ENCODE measurements at places on chromosomes 7 and 10.

DNA sequence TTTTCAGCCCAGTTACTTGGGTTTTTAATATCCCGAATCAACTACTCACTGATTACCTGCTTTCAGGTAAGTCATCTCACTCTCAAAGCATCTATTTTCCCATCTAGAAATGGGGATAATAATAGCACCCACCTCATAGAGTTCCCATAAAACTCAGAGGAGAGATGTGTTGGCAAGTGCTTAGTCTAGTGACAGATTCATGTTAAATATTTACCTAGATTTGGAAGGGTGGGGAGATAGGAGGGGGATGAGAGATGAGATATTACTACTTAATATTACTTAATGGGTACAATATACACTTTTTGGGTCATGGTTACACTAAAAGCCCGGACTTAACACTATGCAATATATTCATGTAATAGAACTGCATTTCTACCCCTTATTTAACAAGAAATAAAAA lies 7.0 kb upstream of the A1CF start:
- no peak for DNase-seq

GRCh38 chr7:18288322-18289037 lies 207.1 kb upstream of the HDAC9 start:
- DNase-seq = no peak

- no peak for DNase-seq
Observed at GRCh38 chr7:100949933-100950443, 654 bp downstream of the MUC3A start.

GRCh38 chr10:12482587-12482986 lies 133.2 kb downstream of the CAMK1D start:
- DNase-seq = no peak

- no peak for DNase-seq
Observed at GRCh38 chr10:43355749-43356371, 15.6 kb upstream of the FXYD4 start.

- no peak for DNase-seq
Observed at GRCh38 chr7:136923111-136923667, 54.7 kb downstream of the CHRM2 start.

- DNase-seq = no peak
Observed at GRCh38 chr7:158557441-158557755, 30.2 kb downstream of the PTPRN2 start.

DNA sequence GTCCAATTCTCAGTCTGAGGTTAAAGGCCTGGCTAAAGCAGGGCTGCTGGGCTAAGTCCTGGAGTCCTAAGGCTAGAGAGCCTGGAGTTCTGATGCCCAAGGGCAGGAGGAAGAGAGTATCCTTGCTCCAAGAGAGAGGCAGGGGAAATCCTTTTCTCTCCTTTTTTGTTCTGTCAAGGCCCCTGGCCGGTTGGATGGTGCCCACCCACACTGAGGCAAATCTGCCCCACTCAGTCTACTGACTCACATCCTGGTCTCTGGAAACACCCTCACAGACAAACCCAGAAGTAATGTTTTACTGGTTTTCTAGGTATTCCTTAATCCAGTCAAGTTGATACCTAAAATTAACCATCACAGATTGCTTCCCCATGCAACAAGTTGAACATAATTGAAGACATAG lies 23.0 kb downstream of the ZNF518A start:
- DNase-seq = no peak

- DNase-seq = no peak
Observed at GRCh38 chr7:25432807-25433206, 204.5 kb upstream of the NPVF start.

- no peak for DNase-seq
Observed at GRCh38 chr7:137753067-137753466, 93.7 kb downstream of the DGKI start.

DNA sequence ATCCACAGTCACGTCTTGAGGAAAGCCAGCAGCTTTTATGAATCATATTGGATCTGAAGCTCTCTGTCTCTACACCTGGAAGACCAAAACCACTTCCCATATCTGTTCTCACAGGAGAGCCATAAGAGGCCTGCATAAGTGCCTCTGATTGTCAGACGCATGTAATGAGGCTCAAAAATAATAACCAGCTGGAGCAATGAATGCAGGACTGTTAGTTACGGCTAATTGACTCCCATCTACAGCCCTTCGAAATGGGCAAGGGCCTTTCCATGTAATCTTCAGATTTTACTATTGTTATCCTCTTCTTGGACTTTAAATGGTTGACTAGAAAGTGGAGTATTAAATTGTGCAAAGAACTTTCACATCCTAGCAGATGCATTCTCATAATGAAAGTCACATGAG lies 4.4 kb upstream of the SEMA3C start:
- DNase-seq = no peak

GRCh38 chr10:14594878-14595525 lies 179.7 kb downstream of the FAM107B start:
- no peak for DNase-seq

GRCh38 chr7:36208426-36208825 lies 55.4 kb downstream of the EEPD1 start:
- DNase-seq = no peak

DNA sequence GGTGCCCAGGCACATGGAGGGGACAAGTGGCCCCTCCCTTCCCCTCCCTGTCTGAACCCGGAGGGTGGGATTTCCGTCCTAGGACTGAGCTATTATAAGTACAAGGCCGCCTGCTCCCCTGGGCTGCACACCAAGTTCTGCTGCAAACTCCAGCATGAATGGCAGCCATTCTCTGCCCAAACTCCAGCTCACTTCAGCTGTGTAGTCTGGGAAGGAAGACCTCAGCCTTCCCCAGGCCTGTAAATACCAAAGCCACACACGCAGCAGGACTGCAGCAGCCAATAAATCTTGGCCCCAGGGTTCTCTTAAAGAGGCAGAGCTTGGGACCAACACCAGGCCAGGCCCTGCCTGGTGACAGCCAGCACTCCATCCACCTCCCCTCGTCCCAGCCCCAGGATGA lies 291.3 kb upstream of the ZMIZ1 start:
- DNase-seq = no peak

GRCh38 chr10:13276749-13277365 lies 23.0 kb downstream of the PHYH start:
- DNase-seq = no peak

GRCh38 chr7:121521711-121522400 lies 125.7 kb upstream of the FAM3C start:
- DNase-seq = no peak

DNA sequence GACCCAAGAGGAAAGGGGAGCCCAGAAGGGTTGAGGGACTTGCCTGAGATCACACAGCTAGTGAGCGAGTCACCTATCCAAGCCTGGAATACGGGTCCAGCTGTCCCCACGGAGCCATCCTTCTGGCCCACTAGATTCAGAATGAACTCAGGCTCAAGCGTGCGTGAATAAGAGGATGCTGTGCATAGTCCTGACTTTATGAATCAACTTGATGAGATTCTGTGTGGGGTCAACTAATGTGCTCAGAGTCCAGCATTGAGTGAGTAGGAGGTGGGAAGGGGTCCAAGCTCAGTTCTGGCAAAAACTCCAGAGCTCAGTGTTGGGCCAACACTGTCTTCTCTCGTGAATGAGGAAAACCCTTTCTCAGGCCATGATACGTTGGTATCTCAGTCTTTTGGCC lies 41.4 kb downstream of the CAMK1D start:
- no peak for DNase-seq

DNA sequence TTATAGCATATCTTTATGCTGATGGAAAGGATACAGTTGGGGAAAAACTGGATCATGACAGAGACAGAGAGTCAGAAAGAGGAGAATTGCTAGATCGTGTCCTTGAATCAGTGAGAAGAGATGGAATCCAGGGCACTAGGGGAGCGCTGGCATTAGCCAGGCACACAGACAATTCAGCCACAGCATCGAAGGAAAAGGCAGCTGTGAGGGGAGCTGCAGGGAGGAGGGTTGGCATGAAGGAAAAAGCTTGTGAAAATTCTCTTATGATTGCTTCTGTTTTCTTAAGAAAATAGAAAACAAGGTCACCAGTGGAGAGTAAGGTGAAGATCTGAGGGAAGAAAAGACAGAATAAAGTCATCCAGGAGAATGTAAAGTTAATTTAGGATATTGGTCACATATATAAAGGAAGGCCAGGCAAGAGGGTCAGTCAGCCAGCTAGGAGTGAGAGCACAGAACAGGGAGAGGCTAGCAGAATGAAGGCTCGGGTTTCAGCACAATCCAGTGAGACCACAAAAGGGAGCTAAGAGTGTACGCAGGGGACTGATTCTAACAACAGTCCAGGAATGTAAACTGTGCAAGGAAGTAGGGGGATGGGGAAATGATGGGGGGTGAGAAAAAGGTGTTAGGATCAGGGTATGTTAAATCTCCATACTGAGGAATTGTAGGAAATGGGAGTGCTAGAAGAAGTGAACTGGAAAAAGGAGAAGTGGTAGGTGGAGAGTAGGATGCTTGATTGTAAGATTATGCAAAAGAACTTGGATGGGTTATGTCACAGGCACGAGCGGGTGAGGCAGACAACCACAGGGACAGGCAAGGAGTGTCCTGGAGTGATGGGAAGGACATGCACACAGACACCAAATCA lies 112.0 kb downstream of the RNF32 start:
- DNase-seq = no peak

GRCh38 chr7:18400726-18401125 lies 94.8 kb upstream of the HDAC9 start:
- DNase-seq = no peak

DNA sequence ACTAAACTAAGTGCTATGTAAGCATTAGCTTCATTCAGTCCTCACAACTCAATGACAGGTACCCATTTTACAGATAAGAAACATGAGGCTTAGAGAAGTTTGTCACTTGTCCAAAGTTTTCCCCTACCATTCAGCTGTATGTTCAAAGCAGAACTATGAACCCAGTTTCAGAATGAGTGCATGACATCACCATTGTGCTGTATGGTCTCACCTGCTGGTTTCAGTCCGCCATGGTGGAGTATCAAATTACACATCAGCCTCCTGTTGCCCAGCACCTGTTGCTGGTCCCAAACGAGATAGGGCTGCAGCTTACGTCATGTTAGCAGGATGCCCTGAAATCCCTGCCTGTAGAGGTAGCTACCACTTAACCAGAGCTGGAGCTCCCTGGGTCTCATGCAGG lies 95.0 kb downstream of the DYNC1I1 start:
- DNase-seq = no peak

DNA sequence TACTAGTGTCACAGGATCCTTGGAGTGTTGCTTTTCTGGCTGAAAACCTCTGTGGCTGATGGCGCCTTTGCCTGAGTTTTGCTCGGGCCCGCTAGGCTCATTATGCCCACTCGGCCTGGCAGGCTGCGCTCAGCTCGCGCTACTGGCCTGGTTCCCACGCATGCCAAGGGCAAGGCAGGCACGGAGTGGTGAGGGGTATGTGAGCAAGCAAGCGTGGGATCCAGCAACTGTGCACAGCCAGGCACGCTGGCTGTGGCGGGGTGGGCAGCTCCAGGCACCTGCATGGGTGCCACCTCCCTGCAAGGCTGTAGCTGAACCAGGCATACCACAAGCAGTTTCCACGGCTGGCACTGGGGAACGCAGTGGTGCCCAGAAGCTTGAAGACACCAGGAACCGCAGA lies 562.6 kb downstream of the GRM8 start:
- DNase-seq = no peak

GRCh38 chr10:60376221-60377041 lies 13.2 kb downstream of the ANK3 start:
- no peak for DNase-seq

DNA sequence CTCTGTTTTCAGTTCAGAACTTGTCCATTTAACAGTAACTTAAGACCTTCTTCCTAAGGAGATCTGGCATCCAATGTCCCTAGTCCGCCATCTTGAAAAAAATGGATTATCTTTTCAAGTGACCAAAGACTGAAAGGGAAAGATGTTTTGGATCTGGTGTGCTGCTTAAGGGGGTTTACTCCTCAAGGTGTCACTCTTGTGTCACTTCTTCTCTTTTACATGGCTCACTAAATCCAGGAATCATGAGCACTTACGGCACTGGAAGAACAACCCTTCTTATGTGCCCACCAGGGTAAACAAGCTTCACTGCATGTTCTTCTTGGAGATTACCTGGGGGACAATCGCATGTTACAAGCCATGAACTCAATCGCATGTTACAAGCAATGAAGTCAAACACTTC lies 43.7 kb downstream of the ANXA8 start:
- no peak for DNase-seq

DNA sequence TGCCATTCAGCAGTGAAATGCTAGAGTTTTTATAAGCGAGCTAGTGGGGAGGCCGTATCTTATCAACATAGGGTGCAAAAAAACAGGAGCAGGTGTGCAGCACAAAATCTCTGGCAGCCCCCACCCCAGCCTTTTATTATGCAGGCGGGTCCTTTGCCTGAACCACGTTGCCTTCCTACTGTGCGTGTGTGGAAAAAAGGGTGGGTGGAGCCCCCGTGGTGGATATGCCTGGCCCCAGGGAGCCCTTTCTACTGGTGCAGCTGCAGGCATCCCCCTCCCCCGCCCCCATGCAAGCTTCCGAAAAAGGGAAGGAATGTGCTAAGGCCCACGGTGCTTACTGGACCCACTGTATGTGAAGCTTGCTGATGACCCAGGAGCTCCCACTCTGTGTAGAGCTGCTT lies 175.9 kb downstream of the USP6NL start:
- no peak for DNase-seq

- DNase-seq = no peak
Observed at GRCh38 chr10:103427866-103428265, 24.3 kb downstream of the CALHM2 start.

- no peak for DNase-seq
Observed at GRCh38 chr7:127620406-127621233, 2.7 kb upstream of the PAX4 start.

- DNase-seq = no peak
Observed at GRCh38 chr10:81862596-81862995, 12.4 kb upstream of the NRG3 start.

GRCh38 chr10:125158601-125159485 lies 1.5 kb downstream of the CTBP2 start:
- DNase-seq = no peak

- no peak for DNase-seq
Observed at GRCh38 chr7:25385506-25386136, 157.3 kb upstream of the NPVF start.

GRCh38 chr7:128867241-128867640 lies 4.6 kb downstream of the ATP6V1F start:
- no peak for DNase-seq

DNA sequence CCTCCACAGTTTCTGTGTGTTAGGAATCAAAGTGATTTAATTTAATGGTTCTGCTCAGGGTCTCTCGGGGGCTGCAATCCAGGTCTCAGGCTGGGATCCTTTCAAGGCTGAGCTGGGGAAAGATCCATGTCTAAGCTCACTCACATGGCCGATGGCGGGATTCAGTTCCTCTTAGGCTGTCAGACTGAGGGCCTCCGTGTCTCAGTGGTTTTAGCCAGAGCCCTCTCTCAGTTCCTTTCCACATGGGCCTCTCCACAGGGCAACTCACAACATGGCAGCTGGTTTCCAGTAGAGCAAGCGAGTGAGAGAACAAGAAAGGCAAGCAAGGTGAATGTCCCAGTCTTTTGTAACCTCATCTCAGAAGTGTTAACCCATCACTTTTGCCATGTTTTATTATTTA lies 26.9 kb downstream of the CAV1 start:
- no peak for DNase-seq

Data from stimulated activated CD8-positive, alpha-beta memory T cell treated with anti-CD3 and anti-CD28 coated beads, Interleukin-7, amount 100 ng/mL, for 24 hours (primary cell).